ENCODE measurements at places on chromosomes 2 and 18.
A peak's percentile ranks its signal among the peaks of the same experiment; 100 is the strongest.

DNA sequence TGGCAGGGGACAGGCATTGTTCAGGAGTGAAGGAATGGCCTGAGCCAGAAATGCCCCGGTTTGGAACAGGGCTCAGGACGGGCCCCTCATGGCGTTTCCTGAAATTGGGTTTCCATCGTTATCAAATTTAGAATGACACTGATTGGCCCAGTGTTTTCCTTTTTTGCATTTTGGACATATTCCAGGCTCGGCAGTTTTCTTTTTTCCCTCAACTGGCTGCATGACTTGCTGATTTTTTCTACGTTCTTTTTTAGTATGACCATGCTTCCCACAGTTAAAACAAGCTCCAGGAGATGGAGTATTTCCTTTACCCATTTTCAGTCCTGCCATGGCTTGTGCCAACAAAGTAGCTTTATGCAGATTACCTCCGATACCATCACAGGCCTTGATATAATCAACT, 20.4 kb upstream of the LYG2 start:
- no peak for DNase-seq

GRCh38 chr18:76338619-76339245, 156.3 kb downstream of the ZNF516 start:
- no peak for DNase-seq

- no peak for DNase-seq
These were observed 213.8 kb downstream of the SP3 start for GRCh38 chr2:173751245-173751975.

- peak; percentile 6 for DNase-seq
These were observed 233.5 kb upstream of the ATP5MC3 start for GRCh38 chr2:175414882-175415487.

GRCh38 chr2:52404866-52405265, 1362.7 kb upstream of the CHAC2 start:
- DNase-seq = no peak

- DNase-seq = no peak
These were observed 206.9 kb upstream of the FAM98A start for GRCh38 chr2:33806041-33806440.

GRCh38 chr18:75240433-75240832, 29.8 kb downstream of the TSHZ1 start:
- DNase-seq = no peak

DNA sequence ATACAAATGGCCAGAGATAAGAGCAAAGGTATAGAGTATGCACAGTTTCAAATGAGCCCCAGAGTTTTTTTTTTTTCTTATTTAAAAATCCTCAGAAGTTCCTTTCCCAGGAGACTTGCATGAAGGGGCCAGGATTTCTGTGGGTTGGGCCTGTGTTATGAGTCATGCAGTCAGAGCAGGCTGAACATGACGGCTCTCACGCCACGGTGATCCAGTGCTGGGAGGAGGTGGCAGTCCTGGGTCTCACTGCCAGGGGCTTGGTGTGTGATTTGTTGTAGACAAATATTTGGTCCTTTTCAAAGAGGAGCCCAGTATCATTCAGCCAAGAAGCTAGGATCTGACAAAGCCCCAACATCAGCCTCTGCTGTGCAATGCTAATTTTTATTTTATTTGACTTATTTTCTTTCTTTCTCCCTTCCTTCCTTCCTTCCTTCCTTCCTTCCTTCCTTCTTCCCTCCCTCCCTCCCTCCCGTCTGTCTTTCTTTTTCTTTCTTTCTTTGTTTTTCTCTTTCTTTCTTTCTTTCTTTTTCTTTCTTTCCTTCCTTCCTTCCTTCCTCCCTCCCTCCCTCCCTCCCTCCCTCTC, 10.4 kb upstream of the KCNE4 start:
- DNase-seq = peak; percentile 93

DNA sequence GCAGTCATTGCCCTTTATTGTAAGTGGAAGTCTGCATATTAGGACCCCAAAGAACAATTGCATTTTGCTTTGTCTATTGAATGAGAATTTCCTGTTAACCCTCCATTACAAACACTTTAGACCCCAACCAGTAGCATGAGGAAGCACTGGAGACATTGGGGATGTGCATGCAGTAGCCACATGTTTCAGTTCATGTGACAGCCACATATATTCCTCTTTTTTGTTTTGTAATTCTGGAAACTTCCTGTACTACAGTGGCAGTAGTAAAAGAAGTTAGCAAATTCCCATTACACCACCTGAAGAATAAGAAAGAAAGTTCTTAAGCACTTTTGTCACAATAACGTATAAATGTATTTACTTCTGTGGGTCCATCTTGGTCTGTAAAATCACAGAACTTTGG, 281.1 kb upstream of the SLC14A2 start:
- no peak for DNase-seq

- DNase-seq = no peak
These were observed 90.2 kb upstream of the UXS1 start for GRCh38 chr2:106284255-106284654.

- DNase-seq = no peak
These were observed 158.0 kb downstream of the RAPGEF4 start for GRCh38 chr2:172893671-172894070.

DNA sequence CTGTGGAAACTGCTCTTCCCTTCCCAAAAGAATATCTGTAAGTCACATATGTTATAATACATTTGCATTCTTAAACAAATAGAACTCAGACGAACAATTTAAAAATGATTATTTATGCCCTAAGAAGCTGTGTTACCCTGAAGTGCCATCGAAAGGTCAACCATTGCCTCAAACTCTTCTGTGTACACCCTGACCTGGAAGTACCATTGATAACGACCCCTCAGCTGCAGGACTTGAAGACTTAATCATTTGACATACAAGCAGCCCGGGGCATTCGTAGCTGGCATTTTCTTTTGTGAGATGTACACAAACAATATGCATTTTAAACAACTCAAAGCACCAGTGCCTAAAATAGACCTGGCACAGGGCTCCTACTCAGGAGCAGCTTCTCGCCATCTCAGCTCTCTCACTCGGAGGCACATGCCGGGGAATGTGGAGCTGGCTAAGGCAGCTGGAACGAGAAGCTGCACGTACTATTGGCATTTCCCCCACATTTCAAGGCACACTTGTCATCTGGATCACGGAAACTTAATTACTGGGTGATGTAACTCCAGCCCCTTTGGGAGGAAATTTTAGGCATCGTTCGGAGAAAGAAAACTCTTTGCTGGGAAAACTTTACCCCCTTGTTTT, 170.0 kb upstream of the GALNT5 start:
- DNase-seq = peak; percentile 24

GRCh38 chr2:165582409-165582808, 112.9 kb downstream of the CSRNP3 start:
- no peak for DNase-seq

GRCh38 chr2:54430649-54431048, 25.5 kb upstream of the SPTBN1 start:
- no peak for DNase-seq

- DNase-seq = no peak
These were observed 148.3 kb downstream of the HNMT start for GRCh38 chr2:138112536-138112935.

GRCh38 chr2:197708331-197708730, 3.2 kb downstream of the MARS2 start:
- peak; percentile 27 for DNase-seq

DNA sequence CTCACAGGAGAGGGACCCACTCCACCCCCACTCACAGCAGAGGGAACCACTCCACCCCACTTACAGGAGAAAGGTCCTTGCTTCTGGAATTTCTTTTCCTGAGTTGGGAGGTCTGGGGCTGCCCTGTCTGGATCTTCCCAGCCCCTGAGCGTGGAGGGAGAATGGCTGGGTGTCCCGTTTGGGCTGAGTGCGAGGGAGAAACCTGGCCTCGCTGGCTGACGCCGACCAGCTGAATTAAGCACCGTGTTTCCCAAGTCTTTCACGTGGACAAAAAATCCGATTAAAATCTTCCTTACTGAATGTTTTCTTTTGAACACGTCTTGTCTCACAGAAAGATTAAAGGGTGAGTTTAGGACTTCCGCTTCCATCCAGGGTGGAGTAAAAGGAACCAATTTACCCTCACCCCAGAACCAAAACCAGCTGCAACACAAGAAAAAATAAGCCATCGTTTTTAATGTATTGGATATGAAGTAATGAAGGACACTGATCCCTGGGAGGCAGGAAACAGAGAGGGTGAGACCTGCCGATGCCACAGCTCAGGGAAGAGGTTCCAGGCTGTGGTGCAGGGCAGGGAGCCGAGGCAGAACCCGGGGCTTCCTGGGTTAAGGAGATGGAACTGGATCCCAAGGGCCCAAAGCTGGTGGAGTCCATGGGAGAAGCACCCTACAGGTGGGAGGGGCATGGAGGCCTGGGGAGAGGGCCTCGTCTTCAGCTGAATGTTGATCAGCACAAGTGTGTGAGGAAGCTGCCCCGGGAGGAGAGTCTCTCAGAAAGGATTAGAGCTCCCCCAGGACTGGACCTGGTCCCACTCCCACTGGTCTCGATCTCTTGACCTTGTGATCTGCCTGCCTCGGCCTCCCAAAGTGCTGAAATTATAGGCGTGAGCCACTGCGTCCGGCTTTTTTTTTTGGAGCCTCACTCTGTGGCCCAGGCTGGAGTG, 60.3 kb downstream of the RTP5 start:
- DNase-seq = no peak

All from AG04450 (cell line).